GM20000 (cell line): ENCODE measurements at places on chromosomes 5 and 9.

- peak; percentile 58 for DNase-seq
Measured at GRCh38 chr9:107425101-107426025, 64.2 kb downstream of the KLF4 start.

DNA sequence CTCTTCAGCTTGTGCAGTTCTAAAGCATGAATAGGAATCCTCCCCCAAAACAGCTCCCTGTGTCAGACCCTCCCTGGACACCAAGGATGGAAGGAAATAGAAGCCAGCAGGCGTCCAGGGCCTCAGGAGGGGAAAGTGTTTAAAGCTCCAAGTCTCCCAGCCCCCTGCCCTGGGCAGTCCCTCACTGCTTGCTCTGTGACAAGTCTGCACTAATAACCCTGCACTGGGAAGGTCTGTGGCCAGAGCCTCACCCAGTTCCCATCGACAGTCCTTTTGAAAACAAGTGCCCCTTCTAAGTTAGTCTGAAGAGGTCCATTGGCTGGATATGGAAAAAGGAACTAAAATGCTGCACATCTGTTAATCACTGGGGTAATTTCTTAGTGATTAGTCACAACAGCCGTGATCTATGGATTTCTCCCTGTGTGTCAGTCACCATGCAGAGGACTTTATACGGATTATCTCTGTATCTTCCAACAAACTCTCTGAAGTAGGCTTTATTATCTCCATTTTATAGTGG is 195.3 kb downstream of the FBXL7 start:
- no peak for DNase-seq

DNA sequence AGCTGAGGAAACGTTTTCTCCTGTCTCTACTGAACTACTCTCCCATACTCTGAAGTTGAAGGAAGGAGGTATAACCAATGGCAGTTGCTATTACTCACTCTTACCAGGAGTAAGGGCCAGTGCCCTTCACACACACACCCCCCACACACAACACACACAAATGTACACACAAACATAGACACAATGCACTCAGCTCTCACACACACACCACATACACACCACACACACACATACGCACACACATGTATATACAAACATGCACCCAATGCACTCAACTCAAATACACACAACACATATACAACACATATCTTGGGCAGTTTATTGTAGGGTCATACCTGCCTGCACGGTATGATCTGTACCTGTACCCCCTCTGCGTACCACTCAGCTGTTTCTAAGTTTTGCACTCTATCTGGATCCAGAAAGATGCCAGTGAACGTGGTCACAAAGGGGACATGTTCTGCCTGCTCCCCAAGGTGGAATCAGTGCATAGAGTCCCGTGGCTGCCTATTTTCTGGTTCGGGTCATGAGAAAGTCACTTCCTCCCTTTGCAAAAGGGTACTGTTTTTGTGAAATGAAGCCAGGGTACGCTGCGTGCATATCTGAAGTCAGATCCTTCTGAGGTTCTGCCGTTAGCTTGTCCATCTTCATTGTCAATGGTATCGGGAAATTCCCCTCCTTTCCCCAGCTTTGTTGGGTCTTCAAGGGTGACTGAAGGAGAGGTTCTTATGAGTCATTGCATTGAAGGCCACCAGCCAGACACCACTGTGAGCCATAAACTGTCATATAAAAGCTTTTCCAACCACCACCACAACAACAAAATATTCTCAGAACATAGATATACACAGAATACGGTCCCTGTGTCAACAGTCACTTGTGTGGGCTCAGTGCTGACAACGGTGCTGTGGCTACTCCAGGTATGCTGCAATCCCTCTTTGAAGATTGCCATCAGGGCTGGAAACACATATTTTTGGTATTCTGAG is 131.9 kb downstream of the UGCG start:
- peak; percentile 49 for DNase-seq

DNA sequence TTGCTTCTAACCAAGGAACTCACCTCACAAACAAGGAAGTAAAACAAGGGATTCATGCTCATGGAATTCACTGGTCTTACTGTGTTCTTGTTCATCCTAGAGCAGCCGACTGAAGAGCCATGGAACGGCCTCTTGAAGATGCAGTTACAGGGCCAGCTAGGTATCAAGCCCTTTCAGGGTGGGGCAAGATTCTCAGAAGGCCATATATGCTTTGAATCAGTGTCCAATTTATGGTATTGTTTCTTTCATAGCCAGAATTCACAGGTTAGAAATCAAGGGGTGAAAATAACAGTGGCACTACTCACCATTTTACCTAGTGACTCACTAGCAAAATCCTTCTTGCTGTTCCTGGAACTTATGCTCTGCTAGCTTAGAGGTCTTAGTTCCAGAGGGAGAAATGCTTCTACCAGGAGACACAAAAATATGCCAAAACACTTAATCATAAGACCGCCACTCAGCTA is 159.5 kb upstream of the CDH10 start:
- DNase-seq = no peak

DNA sequence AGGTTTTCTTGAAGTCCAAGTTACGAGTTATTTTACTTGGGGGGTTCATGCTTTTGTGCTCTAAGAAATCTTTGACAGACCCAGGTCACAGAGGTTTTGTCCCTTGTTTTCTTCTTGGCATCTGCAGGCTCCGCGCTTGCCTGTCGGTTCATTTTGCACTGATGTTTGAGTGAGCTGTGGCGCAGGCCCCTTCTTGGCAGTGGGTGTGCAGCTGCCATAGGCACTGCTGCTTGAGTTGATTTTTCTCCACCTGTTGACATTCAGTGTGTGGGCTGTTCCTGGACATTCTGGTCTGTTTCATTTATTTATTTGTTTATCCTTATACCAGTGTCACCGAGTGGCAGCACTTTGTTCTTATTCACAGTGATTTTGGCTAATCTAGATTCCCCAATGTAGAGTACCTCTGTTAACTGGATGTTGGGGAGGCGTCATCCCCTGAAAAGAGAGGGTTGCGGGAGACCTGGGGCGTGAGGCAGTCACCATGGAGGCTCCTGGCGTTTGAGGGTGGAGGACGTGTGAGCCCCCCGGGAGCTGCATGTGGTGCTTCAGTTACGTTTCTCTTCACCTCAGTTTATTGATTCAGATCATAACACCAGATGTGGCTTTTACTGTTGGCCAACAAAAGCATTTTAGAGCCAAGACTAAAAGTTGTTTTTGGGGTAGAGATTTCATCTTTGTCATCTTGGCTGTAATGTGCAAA is 121.4 kb upstream of the CACNA1B start:
- no peak for DNase-seq
